ENCODE measurements at places on chromosomes 2 and 18.

- DNase-seq: peak; percentile 23
These were observed 486.9 kb upstream of the RAB6C start for GRCh38 chr2:129492548-129492947.

DNA sequence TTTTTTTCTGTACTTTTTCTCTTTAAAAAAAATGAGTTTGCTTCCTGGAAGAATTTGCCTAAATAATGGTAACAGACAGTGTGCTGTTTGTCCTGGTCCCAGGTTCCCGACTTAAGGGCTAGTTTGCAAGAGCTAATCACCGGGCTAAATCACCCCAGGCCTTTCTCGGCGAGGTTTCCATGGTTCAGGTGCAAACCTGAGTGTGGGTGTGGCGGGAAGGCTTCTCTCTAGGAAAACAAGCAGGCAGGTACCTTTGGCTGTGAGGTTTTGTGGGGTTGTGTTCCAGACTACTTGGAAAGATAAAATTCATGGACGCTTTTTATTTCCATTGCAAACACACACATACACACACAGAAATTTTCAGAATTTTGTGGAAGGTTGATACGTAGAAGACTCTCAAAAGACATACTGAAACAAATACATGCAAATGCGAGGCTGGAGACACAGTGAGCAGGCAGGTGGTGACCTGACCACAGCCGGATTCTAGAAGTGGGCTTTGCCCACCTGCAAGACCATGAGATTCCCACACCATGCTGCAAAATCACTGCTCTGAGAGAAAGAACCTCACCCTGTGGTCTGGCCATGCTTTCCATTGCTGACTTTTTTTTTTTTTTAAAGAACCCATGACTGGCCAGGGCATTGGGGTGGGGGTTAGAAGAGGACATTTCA, 815 bp downstream of the CNDP1 start:
- no peak for DNase-seq

DNA sequence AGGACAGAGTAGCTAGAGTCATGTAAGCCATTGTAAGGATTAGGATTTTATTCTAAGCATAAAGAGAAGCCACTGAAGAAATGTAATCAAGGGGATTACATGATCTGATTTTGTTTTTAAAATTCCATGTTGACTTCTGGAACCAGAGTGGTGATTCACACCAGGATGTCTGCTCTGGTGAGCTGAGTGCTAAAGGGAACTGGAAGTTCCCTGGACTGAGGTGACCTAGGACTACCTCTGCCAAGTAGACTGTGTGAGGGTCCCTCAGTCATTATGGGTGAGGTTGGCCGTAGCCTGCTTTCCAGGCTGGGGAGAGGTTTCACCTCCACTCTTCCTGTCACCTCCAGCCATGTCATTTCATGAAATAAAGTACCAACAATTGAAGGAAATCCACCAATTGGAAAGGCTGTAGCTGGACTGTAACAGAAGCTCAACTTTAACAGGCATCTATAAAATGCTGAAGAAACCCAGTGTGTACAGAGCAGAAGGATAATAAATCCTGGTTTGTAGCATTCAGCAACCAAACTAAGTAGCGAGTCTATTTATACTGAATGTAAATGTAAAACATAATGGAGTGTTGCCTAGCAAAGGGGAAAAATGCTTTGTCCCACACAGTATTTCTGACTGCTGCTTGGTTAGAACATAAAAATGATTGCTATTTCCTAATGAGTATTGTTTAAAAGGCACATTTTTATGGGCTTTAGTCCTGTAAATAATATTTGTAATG, 507.4 kb upstream of the PKDCC start:
- no peak for DNase-seq

DNA sequence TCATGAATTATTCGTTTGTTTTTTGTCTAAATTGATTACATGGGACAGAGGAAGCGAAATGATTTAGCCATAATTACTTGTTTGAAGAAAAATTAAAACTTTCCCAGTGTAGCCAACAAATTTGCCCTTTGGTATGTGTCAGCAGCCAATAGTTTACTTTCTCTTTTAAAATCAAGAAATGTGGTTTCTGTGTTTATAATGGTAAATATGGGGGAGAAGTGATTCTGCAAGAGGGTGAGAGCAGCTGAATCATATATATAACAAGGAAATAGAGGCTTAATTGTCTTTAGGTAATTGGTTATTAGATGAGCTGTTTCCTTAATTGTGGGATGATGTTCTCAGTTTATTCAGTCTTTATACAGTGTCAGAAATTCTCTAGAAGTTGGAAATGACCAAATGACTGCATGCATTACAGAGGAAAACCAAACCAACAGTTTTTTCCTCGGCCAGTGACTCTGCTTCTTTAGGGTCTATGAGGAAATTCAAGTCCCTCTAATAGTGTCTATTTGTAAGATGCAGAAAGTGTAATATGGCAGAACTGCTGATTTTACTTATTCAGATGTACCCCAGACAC, 132.9 kb downstream of the AGPS start:
- no peak for DNase-seq

- DNase-seq: no peak
These were observed 11.4 kb downstream of the EIF2AK3 start for GRCh38 chr2:88615822-88616221.

GRCh38 chr2:236684504-236685256, 115.1 kb downstream of the ACKR3 start:
- DNase-seq: peak; percentile 52

DNA sequence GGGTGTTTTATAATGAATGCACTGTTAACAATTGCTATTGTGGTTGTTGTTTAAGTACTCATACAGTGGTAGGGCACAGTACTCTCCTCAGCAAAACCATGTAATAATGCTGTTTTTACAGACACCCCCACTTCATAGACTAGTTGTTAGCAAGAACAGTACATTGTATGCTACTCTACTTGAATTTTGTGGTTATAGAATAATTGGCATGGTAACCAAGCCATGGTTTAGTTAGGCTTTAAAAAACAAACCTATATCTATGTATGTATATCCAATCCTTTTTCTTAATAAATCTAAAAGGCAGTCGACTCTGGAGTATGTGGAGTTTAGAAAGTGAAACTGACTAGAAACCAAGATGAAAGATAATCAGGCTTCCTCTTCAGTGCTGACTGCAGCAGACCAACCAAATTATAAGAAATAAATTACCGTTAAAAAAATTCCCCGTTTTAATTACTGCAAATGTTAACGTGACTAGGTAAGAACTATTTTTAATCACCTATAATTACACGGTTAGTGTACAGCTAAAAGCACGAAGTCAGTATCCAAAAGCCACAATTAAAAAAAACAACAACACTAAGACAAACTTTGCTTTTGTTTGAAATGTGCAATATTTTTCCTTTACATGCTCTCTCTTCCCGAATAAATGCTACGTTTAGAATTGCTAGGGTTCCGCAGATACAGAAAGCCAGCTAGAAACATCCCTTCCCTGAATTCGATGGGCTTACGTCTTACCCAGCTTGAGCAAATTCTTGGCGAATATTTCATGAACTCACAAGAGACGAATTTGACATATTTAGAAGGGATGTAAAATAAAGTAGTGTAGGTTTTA, 113.3 kb upstream of the SERTAD2 start:
- DNase-seq: no peak

DNA sequence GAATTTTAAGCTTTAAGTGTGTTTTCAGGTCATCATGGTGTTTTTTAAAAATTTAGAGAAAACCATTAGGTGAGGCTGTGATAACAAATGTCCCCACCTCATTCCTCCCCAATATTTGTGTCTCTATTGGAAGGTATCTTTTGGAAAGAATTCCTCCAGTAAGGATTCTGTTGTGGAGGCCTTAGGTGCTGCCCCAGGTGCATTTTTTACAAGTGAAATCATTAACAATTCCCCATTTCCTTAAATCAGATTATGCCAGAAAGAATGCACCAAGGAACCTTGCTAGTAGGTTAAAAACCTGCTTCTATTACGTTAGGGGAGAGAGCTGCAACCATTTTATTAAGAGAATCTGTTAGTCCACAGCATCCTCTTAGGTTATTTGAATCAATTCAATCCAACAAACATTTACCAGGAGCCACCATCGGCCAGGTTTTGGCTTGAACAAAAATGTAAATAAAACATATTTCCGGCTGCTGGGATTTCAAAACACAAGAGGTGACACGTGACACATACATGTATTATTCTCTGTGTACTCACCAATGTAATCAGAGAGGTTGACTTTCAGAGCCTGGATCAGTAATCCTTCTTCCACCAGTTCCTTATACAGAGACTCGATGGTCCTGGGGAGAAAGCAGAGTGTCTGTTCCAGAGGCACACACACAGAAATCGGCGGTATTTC, 112.5 kb upstream of the ASB18 start:
- no peak for DNase-seq

- DNase-seq: no peak
These were observed 271.9 kb upstream of the CXCR4 start for GRCh38 chr2:136389809-136390208.
